ENCODE measurements at places on chromosomes 1 and 21. TPM values are rescaled to one million over a fixed set of nuclear protein-coding genes. Genes with fewer than 3 reads are reported as not detected.

C1orf167 gene
- not detected for total RNA-seq

LHX8 gene
- under 0.01 TPM for total RNA-seq

RBBP4 gene
- total RNA-seq = 186 TPM

TRIM67 gene
- total RNA-seq = 46.7 TPM

GSTM3 gene
- 69.8 TPM for total RNA-seq

CLDN8 gene
- total RNA-seq = not detected

DHCR24 gene
- 37.4 TPM for total RNA-seq

MAN1C1 gene
- 6.9 TPM for total RNA-seq

GBP2 gene
- 0.25 TPM for total RNA-seq

BCL2L15 gene
- total RNA-seq = 0.74 TPM

OR2L13 gene
- 0.74 TPM for total RNA-seq

GJA5 gene
- 0.98 TPM for total RNA-seq

PMVK gene
- total RNA-seq = 13.5 TPM

PTPRC gene
- 3.0 TPM for total RNA-seq

CFHR4 gene
- total RNA-seq = 0.25 TPM

BARHL2 gene
- total RNA-seq = not detected

C1QTNF12 gene
- 0.25 TPM for total RNA-seq

FCRL1 gene
- under 0.01 TPM for total RNA-seq

ST6GALNAC3 gene
- total RNA-seq = 11.6 TPM

NHLH1 gene
- 0.98 TPM for total RNA-seq

KCNE2 gene
- total RNA-seq = 0.25 TPM

ILDR2 gene
- 20.9 TPM for total RNA-seq

GJA8 gene
- not detected for total RNA-seq

GSTM1 gene
- total RNA-seq = not detected

SPRR2A gene
- total RNA-seq = not detected

PCNX2 gene
- 78.2 TPM for total RNA-seq

All from temporal lobe (tissue), 4 donors.